ENCODE measurements at places on chromosomes 1 and 21. TPM values are rescaled to one million over a fixed set of nuclear protein-coding genes. Genes with fewer than 3 reads are reported as not detected.

GRCh38 chr1:245052258-245052657, 102.5 kb upstream of the KIF26B start:
- no peaks in the 10 kb centered on the region for H3K27me3 ChIP-seq
- no peak overlapping the region for H3K27ac ChIP-seq
- H3K4me3 ChIP-seq: no peak overlapping the region
- H3K36me3 ChIP-seq: no peaks in the 10 kb centered on the region
- DNase-seq: no peak

The C1orf94 gene
- total RNA-seq: not detected

- H3K4me3 ChIP-seq: no peak overlapping the region
- DNase-seq: no peak
- no peak overlapping the region for H3K27ac ChIP-seq
- no peaks in the 10 kb centered on the region for H3K27me3 ChIP-seq
- peaks cover 37% of the 10 kb centered on the region for H3K4me1 ChIP-seq
Measured at GRCh38 chr1:27592232-27592930, 11.6 kb downstream of the AHDC1 start.

GRCh38 chr1:215202868-215203267, 120.3 kb downstream of the KCNK2 start:
- H3K4me1 ChIP-seq: no peaks in the 10 kb centered on the region
- no peaks in the 10 kb centered on the region for H3K27me3 ChIP-seq
- DNase-seq: no peak
- no peak overlapping the region for H3K4me3 ChIP-seq

GRCh38 chr21:44547656-44548331, 3.5 kb downstream of the KRTAP10-2 start:
- peak overlapping the region; percentile 6 for H3K27ac ChIP-seq
- H3K36me3 ChIP-seq: no peaks in the 10 kb centered on the region
- peaks cover 18% of the 10 kb centered on the region for H3K4me1 ChIP-seq
- no peak for DNase-seq
- peak overlapping the region; percentile 38 for H3K4me3 ChIP-seq

DNA sequence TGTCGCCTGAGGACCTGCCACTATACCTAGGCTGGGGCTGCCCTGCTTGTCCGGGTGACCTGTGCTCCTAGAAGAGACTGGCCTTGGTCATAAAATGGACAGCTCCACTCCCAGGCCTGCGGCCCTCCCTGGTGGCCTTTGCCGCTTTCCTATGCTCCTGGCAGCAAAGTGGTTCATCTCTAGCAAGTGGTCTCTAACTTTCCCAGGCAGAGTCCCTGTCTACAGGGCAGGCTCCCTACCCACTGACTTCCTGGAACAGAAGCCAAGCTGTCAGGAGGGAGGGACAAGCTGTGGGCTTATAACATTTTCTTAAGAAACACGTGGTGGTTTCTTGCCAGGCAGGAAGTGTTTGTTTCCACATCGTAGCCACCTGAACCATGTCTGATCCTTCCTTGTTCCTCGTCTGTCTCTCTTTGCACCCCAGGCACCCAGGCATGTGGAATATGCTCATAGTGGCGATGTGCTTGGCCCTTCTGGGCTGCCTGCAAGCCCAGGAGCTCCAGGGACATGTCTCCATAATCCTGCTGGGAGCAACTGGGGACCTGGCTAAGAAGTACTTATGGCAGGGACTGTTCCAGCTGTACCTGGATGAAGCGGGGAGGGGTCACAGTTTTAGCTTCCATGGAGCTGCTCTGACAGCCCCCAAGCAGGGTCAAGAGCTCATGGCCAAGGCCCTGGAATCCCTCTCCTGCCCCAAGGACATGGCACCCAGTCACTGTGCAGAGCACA, 10.1 kb downstream of the H6PD start:
- H3K27me3 ChIP-seq: no peaks in the 10 kb centered on the region
- no peak overlapping the region for H3K27ac ChIP-seq
- H3K4me3 ChIP-seq: no peak overlapping the region
- DNase-seq: no peak

- H3K27ac ChIP-seq: no peak overlapping the region
- H3K4me3 ChIP-seq: no peak overlapping the region
- no peak for DNase-seq
Measured at GRCh38 chr1:37831809-37832208, 23.8 kb upstream of the YRDC start.

GRCh38 chr1:211715971-211716370, 40.5 kb upstream of the NEK2 start:
- H3K4me1 ChIP-seq: no peaks in the 10 kb centered on the region
- no peak overlapping the region for H3K27ac ChIP-seq
- H3K27me3 ChIP-seq: no peaks in the 10 kb centered on the region
- no peak overlapping the region for H3K4me3 ChIP-seq

The NEGR1 gene
- total RNA-seq: 0.03 TPM

GRCh38 chr1:172404121-172404520, 16.4 kb upstream of the C1orf105 start:
- no peak overlapping the region for H3K27ac ChIP-seq
- H3K4me1 ChIP-seq: peaks cover 5% of the 10 kb centered on the region
- no peak for DNase-seq
- no peaks in the 10 kb centered on the region for H3K36me3 ChIP-seq
- no peak overlapping the region for H3K4me3 ChIP-seq

GRCh38 chr1:205286335-205286950, 35.1 kb downstream of the NUAK2 start:
- H3K27ac ChIP-seq: peak overlapping the region; percentile 65
- H3K4me3 ChIP-seq: peak overlapping the region; percentile 50

The LRRC47 gene
- 32.0 TPM for total RNA-seq

DNA sequence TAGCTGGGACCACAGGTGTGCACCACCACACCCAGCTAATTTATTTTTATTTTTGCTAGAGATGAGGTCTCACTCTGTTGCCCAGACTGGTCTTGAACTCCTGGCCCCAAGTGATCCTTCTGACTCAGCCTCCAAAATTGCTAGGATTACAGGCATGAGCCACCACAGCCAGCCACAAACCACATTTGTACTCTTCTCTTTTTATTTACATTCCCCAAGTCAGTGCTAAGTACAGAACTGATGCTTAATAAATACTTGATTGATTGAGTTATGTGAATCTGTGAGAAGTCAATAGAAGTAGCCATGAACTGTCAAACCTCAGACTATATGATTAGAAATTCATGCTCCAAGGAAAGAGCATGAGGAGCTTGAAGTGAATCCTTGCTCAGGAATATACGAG, 48.5 kb upstream of the S1PR1 start:
- H3K4me3 ChIP-seq: no peak overlapping the region
- no peak for DNase-seq
- H3K36me3 ChIP-seq: no peaks in the 10 kb centered on the region
- no peak overlapping the region for H3K27ac ChIP-seq
- H3K27me3 ChIP-seq: no peaks in the 10 kb centered on the region
- H3K4me1 ChIP-seq: peaks cover 14% of the 10 kb centered on the region

DNA sequence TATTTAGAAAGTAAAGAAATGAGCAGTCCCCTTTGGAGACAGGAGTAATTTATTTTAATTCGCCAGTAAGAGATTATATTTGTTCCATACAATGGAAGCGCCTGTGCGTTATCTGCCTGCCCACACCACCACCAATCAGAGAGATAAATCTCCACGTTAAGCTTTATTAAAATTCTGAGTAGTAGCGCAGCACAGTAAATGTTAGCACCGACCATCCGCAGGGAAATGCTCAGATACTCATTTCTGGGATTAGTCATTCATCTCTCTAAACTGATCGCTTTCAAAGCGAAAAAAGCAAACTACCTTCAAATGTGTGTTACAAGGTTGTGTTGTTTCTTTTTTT, 1.2 kb downstream of the ETS2 start:
- no peak for DNase-seq
- H3K27ac ChIP-seq: peak overlapping the region; percentile 30
- H3K4me1 ChIP-seq: peaks cover 17% of the 10 kb centered on the region
- H3K36me3 ChIP-seq: peaks cover 16% of the 10 kb centered on the region
- peak overlapping the region; percentile 62 for H3K4me3 ChIP-seq

DNA sequence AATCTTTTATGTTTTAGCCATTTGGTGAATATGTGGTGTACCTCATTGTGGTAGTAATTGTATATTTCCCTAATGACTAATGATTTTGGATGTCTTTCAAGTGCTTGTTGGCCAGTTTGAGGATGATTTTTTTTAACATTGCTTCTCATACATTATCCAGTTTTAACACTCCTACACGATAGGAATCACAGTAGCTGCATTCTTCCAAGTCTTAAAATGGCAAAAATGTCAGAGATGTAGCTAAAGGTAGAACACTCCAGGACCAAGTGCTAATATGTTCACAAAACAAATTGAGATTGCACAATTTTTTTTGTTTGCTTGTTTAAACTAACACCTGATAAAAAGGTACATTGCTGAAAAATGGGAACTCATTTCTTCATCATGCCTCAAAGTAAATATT, 11.7 kb downstream of the USP25 start:
- peaks cover 43% of the 10 kb centered on the region for H3K4me1 ChIP-seq
- no peak overlapping the region for H3K27ac ChIP-seq
- no peaks in the 10 kb centered on the region for H3K27me3 ChIP-seq
- DNase-seq: no peak
- no peaks in the 10 kb centered on the region for H3K36me3 ChIP-seq
- no peak overlapping the region for H3K4me3 ChIP-seq

DNA sequence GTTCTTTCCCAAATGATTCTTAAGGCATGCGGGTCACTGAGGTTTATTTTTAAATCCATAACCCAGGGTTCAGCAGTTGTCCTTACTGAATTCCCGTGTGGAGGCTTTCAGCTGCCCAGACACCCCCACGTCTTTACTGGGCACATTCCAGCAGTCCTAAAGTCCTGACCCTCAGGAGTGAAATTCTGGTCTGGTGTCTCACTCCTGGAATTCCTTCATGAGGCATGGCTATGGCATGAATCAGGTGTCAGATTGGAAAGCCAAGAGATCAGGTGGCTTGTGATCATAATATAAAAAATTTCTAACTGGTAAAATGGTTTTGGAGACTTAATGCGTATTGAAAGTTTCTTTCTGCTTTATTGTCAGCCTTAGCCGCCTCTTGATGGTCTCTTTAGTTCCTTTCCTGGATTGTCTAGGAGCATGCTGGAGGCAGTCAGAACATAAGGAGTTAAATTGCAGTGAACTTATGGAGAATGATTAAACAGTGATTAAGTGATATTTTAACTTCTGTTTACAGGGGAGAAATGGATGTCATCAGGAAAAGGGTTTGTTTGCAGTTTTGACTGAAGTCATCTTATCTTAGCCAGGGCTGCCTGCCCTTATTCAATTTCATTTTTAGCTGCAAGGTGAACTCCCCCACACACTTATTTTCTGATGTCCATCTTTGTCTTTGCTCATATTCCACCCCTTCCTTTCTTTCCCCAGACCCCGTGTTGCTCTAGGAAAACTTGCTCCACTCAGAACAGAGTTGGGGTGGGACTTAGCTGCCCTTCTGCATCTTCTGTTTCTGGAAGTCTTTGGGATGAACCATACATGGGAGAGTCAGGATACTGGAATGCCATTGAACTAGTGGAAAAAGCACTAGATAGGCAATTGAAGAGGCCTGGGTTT, 25.7 kb upstream of the MACF1 start:
- H3K4me1 ChIP-seq: peaks cover 6% of the 10 kb centered on the region
- H3K27me3 ChIP-seq: no peaks in the 10 kb centered on the region
- H3K36me3 ChIP-seq: no peaks in the 10 kb centered on the region
- DNase-seq: no peak
- H3K4me3 ChIP-seq: no peak overlapping the region
- H3K27ac ChIP-seq: no peak overlapping the region

DNA sequence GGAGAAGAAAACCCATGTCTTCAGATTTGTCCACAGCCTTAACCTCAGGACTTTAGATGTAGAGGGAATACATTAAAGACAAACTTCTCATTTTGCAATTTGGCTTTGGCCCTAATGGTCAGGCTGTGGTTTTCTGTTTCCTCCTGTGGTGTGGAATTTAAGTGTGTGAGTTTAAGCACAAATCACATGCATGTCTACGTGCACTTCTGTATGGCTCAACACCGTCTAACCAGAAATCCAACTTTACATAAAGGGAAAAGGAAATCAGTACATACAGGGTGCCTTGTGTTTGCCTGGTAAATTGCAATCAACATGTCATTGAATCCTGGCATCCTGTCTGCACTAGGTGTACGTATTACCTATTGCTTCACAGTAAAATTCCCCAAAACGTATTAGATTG, 1.2 kb upstream of the ZNF124 start:
- H3K27ac ChIP-seq: no peak overlapping the region
- no peaks in the 10 kb centered on the region for H3K36me3 ChIP-seq
- DNase-seq: no peak

- H3K36me3 ChIP-seq: no peaks in the 10 kb centered on the region
- no peak overlapping the region for H3K4me3 ChIP-seq
- DNase-seq: peak; percentile 77
- H3K27me3 ChIP-seq: no peaks in the 10 kb centered on the region
- peak overlapping the region; percentile 89 for H3K27ac ChIP-seq
Measured at GRCh38 chr1:92980732-92981647, 19.7 kb upstream of the DIPK1A start.

The STUM gene
- total RNA-seq: not detected

- H3K4me3 ChIP-seq: no peak within 1 kb of the TSS
- no peak within 1 kb of the TSS for H3K27ac ChIP-seq
- no peak for DNase-seq
- no peaks in the 10 kb centered on the region for H3K36me3 ChIP-seq
Measured at GRCh38 chr1:153375511-153375910, at the start of gene S100A12. Gene S100A12 (minus strand): TSS chr1:153375621. CDS start chr1:153374592, 1,029 bp downstream.

GRCh38 chr1:110187139-110187890, 22.8 kb upstream of the KCNC4 start:
- no peak overlapping the region for H3K27ac ChIP-seq
- H3K27me3 ChIP-seq: peaks cover 7% of the 10 kb centered on the region
- H3K4me3 ChIP-seq: no peak overlapping the region
- no peak for DNase-seq

GRCh38 chr1:182702826-182703524, 18.6 kb upstream of the RGS8 start:
- no peaks in the 10 kb centered on the region for H3K4me1 ChIP-seq
- H3K4me3 ChIP-seq: no peak overlapping the region
- no peak overlapping the region for H3K27ac ChIP-seq
- H3K27me3 ChIP-seq: peaks cover 5% of the 10 kb centered on the region

- no peaks in the 10 kb centered on the region for H3K36me3 ChIP-seq
- H3K4me3 ChIP-seq: no peak overlapping the region
- H3K27ac ChIP-seq: no peak overlapping the region
- DNase-seq: no peak
Measured at GRCh38 chr21:35563885-35564451, 496.4 kb downstream of the SETD4 start.

The AQP10 gene
- not detected for total RNA-seq

The MFAP2 gene
- total RNA-seq: not detected

DNA sequence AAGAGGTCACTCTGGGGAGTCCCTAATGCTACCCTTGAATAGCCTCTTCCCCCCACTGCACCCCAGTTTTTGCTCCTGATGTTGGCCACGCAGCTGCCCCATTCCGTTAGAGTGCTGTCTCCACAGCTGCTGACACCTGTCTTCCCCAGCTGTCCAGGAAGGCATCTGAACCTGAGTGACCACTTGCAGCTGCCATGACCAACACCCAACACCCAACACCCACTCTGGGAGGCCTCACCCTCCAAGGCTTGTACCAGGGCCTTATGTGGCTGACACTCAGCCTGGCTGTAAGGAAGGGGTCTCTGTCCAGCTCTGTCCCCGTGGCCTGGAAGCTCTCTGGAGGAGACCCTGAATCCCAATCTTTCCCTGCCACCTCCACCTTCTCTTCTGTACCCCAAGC, 26.7 kb upstream of the LDLRAP1 start:
- H3K4me1 ChIP-seq: peaks cover 8% of the 10 kb centered on the region
- no peak for DNase-seq
- H3K27ac ChIP-seq: no peak overlapping the region
- H3K36me3 ChIP-seq: no peaks in the 10 kb centered on the region
- H3K4me3 ChIP-seq: no peak overlapping the region
- no peaks in the 10 kb centered on the region for H3K27me3 ChIP-seq
